Calu3 (cell line): ENCODE measurements at places on chromosomes 4 and X. TPM values are rescaled to one million over a fixed set of nuclear protein-coding genes. Genes with fewer than 3 reads are reported as not detected.

- DNase-seq = no peak
These were observed 7.7 kb downstream of the F8A2 start for GRCh38 chrX:155389634-155390033.

- DNase-seq = no peak
These were observed 245.5 kb downstream of the BANK1 start for GRCh38 chr4:102036016-102036415.

Gene PHOX2B
- not detected in 2 replicates for total RNA-seq

Gene BEND2
- total RNA-seq = not detected in 2 replicates

- DNase-seq = no peak
These were observed 203.0 kb upstream of the CNKSR2 start for GRCh38 chrX:21171181-21171580.

Gene LRRC66
- total RNA-seq = 0.15 TPM in 1 of 2 replicates, not detected in the other

DNA sequence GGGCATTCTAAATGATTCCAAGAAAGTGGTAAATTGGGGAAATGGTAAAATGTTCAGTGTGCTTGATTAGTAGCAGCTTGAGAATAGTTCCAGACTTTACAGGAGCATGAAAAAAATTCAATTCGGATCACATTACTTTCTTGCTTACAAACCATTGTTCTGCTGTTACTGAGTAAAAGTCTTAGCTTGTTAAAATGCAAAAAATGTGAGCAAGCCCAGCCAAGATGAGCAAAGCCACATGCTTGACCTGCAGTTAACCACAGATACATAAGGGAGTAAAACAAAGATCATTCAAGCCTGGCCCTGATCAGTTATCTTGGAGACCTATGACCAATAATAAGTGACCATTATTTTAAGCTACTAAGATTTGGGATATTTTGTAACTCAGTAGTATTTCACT is 562.9 kb upstream of the MAGEB2 start:
- no peak for DNase-seq

DNA sequence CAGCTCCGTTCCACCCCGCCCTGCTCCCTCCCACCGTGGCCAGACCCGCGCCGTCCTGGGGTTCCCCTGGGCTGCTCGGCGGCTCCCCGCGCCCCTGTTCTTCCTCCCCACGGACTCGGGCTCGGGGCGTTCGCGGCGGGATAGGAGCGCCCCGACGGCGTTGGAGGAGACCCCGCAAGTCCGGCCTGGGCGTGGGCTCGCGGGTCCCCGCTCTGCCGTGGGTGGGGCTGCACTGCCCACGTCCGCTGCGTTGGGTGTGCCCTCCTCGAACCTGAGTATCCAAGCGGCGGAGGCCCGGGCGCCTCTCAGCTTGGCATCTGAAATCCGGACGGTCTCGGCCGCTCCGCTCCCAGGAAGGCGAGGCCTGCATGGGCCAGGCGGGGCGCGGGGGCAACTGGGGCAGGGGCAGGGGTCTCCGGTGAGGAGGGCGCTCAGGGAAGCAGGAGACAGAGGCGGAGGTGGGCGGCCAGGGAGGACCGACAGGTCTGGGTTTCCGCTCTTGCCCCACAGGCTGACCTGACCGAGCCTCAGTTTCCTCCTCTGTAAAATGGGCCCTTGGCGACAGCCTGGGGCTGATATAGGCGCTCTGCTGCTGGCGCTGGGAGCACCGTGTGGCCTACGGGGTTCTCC is 12.0 kb upstream of the NAT8L start:
- no peak for DNase-seq
